Stimulated activated CD8-positive, alpha-beta memory T cell treated with anti-CD3 and anti-CD28 coated beads, Interleukin-7, amount 100 ng/mL, for 24 hours (primary cell): ENCODE measurements at places on chromosomes 1 and 21.

GRCh38 chr1:46077644-46078043, 54.8 kb downstream of the PIK3R3 start:
- DNase-seq = no peak

DNA sequence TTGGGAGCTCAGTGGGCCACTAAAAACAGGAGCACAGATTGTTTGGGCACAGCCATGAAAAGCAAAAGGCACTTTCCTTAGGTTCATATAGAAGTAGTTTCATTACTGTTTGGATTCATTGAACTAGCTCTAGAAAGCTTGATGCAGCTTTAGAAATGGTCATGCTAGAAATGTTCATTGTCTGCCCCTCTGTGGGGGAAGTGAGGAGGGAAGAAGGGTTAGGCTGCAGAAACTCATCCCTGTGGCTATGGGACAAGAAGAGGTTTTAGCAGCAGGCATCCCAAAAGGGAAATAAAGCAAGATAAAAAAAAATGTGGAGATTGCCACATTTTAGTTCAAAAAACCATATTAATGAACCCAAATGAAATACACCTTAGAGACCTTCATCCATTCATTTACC, 359.6 kb upstream of the PTBP2 start:
- no peak for DNase-seq

- no peak for DNase-seq
Observed at GRCh38 chr1:112533029-112533428, 24.3 kb downstream of the WNT2B start.

DNA sequence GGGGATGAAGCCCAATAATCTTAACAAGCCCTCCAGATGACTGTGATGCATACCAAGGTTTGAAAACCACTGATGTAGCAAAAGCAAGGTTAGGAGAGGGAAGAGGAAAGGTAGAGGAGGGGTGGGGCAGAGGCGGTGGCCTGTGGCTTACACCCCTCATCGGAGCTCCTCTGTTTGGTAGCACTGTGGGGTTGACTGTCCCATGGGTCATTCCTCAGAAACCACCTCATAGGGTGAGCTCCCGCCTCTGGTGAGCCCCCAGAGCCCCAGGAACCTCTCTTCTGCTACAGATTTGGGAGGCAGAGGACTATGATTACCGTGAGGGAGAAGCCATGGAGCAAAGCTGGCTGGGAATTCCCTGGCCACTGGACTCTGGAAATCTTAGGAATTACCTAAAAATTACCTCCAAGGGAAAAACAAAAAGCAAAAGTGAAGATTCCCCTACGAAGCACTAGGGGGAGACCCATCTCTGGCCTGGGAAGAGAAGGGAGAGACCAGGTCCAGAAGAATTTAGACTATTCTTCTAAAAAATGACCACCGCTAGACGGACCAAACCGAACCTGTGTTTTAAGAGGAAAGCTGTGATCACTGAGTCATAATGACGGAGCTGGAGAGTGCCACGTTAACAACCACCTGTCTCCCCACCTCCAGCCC, 1.5 kb upstream of the RASSF5 start:
- DNase-seq = no peak

- no peak for DNase-seq
Observed at GRCh38 chr1:78543941-78544643, 53.3 kb downstream of the PTGFR start.

- no peak for DNase-seq
Observed at GRCh38 chr1:11364170-11364569, 91.2 kb downstream of the UBIAD1 start.

DNA sequence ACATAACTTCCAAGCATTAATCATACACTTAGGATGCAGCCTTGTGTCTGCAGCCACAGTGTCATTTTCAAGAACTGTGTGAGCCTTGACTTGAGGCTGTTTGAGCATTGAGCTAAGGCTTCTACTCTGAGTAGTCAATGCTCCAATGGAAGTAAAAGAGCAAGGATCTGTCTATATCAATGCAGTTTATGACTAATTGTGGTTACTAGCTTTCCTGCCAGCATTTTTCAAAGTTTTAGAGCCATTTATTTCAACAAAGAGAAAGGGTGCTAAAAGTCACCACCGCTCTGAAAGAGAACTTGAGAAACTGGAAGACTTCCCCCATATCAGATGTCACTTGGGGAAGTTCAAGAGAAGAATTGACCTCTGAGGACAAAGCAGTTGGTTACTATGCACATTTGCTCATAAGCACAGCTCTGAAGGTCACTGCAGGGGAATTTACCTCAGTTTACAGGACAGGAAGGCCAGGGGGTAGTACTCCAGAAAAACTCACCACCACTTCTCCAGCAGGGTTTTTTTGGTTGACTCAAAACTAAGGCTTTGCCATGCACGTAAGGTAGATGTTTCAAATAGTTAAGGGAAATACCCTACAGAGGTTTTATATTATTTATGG, 24.5 kb upstream of the RGS1 start:
- no peak for DNase-seq

DNA sequence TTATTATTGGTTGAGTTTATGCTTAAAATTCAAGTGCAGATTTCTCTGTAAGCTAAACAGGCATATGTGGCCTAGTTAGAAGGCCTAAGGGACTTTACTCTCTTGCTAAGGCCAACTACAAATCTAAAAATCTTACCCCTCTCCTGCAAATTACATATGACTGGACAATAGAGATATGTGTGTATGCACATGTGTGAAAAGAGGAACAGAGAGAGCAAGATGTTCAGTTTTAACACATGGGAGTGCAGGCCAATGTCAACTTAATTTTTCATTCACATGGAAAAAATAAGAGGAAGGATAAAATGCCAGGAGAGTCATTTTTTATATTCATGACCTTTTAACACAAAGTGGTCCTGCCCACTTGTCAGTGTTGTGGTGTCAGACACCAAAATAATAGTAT, 8.5 kb downstream of the OR10K2 start:
- no peak for DNase-seq

GRCh38 chr21:21162786-21163185, 164.6 kb downstream of the NCAM2 start:
- DNase-seq = no peak

DNA sequence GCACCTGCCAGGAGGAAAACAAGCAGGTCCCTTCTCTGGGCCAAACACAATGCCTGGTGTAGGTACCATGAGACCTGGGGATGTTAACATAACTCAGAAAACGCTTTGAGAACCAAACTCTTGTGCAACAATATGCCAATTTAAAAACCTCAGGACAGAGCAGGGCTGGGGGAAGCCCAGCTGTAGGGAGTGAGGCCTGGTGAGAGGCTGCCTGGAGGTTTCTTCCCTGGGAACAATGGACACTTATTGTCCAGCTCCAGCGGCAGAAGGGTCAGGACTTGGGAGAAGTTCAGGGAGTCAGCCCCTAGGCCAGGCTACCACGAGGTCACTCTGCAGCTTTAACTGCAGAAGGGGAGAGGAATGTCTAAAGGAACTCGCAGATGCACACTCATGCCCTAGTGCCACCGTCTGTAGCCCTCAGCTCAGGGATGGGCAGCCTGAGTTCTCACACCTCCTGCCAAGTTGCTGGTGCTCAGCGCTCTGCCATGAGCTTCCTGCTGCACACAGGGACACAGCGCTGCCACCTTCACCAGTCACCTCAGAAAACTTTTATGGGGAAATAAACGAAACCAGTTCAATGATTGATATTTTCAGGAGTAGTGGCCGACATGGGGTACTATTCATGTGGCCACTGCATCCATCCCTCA, 8.5 kb downstream of the GPR157 start:
- no peak for DNase-seq

- DNase-seq = no peak
Observed at GRCh38 chr1:14794136-14794768, 195.8 kb downstream of the KAZN start.

DNA sequence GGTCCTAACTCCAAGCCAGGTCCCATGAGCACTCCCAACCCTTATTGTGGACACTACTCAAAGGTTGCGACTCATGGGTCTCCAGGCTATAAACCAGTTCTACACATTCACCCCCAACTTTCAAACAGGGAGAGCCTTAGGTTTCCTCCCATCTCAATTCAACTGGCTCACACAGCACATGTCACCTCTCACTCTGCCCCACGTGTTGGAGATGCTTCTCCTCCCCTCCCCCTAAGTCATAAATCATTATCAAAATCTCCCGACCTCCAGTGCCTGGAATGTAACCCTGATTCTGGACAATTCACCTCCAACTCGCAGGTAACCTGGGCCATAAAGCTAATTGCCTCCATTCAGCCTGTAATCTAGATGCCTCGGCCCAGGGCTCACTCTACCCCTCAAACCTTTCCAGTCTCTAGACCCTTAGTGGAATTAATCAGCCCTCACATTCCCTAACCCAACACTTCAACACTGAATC, 595 bp downstream of the AK2 start:
- no peak for DNase-seq

- no peak for DNase-seq
Observed at GRCh38 chr1:113434874-113435175, 44.5 kb downstream of the MAGI3 start.

- DNase-seq = no peak
Observed at GRCh38 chr1:36782085-36782484, 252.2 kb downstream of the GRIK3 start.

- DNase-seq = no peak
Observed at GRCh38 chr21:20968391-20968790, 29.8 kb upstream of the NCAM2 start.

DNA sequence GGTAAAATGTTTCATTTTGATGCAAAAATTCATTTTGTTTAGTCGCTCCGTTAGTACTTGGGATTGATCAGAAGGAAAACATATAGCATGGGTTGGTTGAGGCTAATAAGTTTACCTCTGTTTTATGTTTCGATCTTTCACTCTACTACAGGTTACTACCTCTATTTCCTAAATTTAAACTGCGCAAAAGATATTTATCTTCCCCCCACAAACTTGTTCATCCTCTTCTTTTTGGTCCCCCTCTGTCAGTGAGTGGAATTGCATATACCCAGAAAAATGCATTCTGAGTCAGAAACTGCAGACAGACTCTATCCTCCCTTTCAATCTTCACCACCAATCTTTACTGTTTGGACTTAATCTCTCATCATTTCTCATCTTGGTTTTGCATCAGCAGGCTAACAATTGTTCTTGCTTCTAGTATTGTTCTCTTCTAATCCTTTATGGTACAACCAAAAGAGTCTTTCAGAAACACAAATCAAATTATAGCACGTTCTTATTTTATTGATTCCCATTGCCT, 316.0 kb upstream of the ADGRL4 start:
- no peak for DNase-seq

DNA sequence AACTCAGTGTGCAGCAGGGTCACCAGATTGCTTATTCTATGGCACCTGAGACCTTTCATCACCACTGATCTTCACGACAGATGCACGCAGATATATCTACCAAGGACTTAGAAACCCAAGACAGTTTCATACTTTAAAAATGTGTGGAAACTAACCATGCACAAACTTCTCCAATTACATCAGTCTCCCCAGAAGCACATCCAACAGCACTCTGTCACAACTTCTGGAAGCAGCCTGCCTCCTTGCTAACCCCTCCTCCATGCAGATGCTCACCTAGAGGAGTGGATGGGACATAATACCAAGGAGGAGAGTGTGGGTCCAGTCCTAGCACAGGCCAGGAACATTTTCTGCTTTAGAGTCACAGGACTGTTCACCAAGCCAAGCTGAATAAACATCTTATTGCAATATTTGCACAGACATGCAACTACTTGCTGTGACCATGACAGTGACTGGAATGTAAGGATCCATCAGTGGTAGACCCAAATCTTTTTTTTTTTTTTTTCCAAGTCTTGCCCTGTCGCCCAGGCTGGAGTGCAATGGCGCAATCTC, 69.4 kb downstream of the HIVEP3 start:
- DNase-seq = no peak

DNA sequence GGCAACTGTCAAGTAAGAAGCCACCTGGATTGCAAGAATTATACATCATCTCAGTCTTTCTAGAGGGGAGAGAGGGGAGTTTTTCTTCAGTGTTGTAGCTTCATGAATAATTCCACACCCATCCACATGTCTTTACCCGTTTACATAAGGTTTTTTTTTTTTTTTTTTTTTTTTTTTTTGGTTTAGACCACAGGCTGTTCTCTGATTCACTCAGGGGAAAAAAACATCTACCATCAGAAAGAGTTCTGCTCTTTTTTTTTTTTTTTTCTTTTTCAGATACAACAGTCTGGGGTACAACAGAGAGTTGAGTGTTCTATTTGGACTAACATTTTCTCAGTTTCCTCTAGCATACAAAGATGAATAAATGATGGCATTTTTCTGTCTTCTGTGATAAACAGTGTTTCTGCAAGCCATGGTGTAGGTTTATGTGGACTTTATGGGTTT, 4.9 kb upstream of the KIF14 start:
- DNase-seq = no peak

GRCh38 chr1:183242556-183242955, 56.5 kb downstream of the LAMC2 start:
- no peak for DNase-seq

DNA sequence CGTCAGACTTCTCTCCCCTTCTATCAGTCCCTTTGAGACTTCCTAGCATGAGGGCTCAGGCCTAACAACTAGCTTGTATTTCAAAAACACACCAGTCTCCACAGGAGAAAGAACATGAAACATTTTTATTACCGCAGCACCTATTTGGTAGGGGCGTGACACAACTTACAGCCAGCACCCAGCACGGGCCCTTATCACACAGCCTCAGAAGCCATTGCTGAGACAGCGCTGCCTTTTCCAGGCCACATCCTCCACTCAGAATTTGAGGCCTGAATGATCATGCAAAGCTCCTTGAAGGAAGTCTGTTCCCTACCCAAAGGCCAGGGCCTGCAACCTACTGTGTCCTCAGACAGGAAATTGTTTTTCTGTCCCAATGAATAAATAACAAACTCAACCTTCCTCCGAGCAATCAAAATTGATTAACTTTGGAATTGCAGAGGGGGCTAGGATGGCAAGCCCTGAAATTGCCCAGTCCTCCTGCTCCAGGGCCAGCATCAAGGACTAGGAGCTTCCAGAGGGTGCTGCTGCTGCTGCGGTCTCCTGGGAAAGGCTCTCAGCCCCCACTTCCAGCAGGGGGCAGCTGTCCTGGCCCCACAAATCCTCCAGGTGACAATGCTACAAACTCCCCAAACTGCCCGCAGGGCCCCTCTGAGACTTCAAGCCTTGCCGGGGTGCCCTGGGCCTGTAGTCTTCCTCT, 94.3 kb upstream of the GALNT2 start:
- DNase-seq = no peak

- no peak for DNase-seq
Observed at GRCh38 chr1:17857996-17858395, 102.9 kb downstream of the ACTL8 start.

- DNase-seq = no peak
Observed at GRCh38 chr1:178798232-178798861, 72.5 kb downstream of the ANGPTL1 start.

GRCh38 chr1:108140936-108141335, 59.2 kb downstream of the SLC25A24 start:
- no peak for DNase-seq
